ENCODE measurements at places on chromosomes 7 and 10.

DNA sequence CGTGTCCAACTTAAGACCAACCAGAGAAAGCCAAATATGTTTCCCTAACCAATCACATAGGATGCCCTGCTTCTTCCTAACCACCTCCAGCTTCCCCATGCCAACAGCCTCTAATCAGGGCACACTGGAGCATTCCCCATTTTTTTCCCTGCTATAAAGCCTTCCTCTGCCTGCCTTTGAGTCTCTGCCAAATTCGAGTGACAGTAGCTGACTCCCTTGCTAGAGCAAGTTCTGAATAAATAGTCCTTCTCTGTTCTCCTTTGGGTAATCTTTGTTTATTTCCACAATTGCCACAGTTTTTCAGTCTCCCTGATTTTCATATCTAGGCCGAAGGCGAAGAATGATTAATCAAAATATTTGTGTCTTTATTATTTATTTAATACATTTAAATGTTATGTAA lies 96.7 kb downstream of the ANLN start:
- no peak for DNase-seq
- no peaks in the 10 kb centered on the region for H3K27me3 ChIP-seq
- no peaks in the 10 kb centered on the region for H3K4me1 ChIP-seq
- no peak overlapping the region for H3K27ac ChIP-seq

GRCh38 chr10:114684822-114685209 lies 26.7 kb upstream of the ABLIM1 start:
- no peaks in the 10 kb centered on the region for H3K36me3 ChIP-seq
- no peak overlapping the region for H3K4me3 ChIP-seq
- H3K4me1 ChIP-seq: no peaks in the 10 kb centered on the region
- H3K27ac ChIP-seq: no peak overlapping the region
- DNase-seq: no peak
- no peaks in the 10 kb centered on the region for H3K27me3 ChIP-seq

GRCh38 chr10:112732277-112732921 lies 217.6 kb upstream of the TCF7L2 start:
- no peaks in the 10 kb centered on the region for H3K27me3 ChIP-seq
- H3K36me3 ChIP-seq: no peaks in the 10 kb centered on the region
- H3K27ac ChIP-seq: peak overlapping the region; percentile 56
- peak overlapping the region; percentile 7 for H3K4me3 ChIP-seq

DNA sequence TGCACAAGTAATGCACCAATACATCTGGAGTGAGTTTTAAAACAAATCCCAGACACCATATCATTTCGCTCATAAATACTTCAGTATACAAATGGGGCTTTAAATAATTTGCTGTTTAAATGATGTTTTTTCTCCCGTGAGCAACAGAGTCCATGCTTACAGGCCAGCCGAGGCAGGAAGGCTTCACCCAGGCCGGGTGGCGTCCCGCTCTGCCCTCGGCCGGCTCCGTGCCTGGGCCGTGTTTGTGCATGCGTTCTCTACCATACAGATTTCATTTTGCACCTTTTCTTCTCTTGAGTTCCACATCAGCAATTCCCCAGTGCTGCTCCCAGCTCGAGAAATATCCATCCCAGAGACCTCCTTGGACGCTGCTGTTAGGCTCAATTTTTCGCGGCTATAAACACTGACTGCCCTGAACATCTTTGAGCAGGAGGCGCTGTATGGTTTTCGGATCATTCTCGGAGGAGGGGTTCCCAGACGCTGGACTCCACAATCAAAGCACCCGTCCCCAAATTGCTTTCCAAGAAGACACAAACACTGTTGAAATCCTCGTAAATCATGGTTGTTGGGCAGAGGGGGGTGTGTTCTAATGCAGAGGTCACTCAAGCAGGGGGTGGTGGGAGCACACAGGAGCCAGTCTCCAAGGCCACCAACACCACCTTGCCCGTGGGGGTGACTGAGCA lies 91.6 kb downstream of the MICALL2 start:
- H3K36me3 ChIP-seq: no peaks in the 10 kb centered on the region
- no peaks in the 10 kb centered on the region for H3K4me1 ChIP-seq
- no peak for DNase-seq

GRCh38 chr7:137890449-137890921 lies 43.7 kb upstream of the DGKI start:
- no peaks in the 10 kb centered on the region for H3K27me3 ChIP-seq
- H3K36me3 ChIP-seq: peaks cover 14% of the 10 kb centered on the region
- H3K4me3 ChIP-seq: no peak overlapping the region
- DNase-seq: no peak

Measured in H1 (cell line).